ENCODE measurements at places on chromosomes 11 and 22.
A peak's percentile ranks its signal among the peaks of the same experiment; 100 is the strongest.

DNA sequence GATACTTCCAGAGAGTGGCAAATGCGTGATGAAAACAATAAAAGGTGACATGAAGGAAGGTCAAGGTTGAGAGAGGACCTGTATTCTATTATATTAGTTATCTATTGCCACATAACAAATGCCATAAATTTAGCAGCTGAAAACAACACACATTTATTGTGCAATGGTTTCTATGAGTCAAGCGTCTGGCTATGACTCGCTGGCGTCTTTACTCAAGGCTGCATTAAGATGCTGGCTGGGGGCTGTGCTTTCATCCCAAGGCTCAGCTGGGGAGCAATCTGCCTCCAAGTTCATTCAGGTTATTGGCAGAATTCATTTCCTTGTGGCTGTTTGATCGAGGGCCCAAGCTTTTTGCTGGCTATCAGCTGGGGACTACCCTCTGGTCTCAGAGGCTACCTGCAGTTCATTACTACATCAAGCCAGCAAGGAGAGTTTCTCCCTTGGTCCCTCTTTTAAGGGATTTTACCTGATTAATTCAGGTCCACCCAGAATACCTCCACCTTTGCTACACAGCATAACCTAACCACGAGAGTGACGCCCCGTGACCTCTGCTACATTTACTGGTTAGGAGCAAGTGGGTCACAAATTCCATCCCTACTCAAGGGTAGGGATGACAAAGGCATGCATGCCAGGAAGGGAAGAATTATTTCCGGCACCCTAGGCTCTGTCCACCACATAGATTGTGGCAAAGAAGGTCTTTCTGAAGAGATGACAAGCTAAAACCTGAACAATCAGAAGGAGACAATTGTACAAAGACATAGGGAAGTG lies 549.1 kb downstream of the MN1 start:
- H3K27me3 ChIP-seq = no peaks in the 10 kb centered on the region
- no peak overlapping the region for H3K27ac ChIP-seq

- H3K4me3 ChIP-seq = no peak overlapping the region
- no peaks in the 10 kb centered on the region for H3K27me3 ChIP-seq
- H3K36me3 ChIP-seq = no peaks in the 10 kb centered on the region
- DNase-seq = no peak
Measured at GRCh38 chr11:3879967-3880542, 24.6 kb downstream of the STIM1 start.

GRCh38 chr11:59088162-59088561 lies 2.1 kb downstream of the GLYATL1B start:
- no peak overlapping the region for H3K4me3 ChIP-seq
- H3K36me3 ChIP-seq = no peaks in the 10 kb centered on the region
- no peaks in the 10 kb centered on the region for H3K4me1 ChIP-seq
- no peak overlapping the region for H3K27ac ChIP-seq

- H3K36me3 ChIP-seq = no peaks in the 10 kb centered on the region
- H3K27me3 ChIP-seq = no peaks in the 10 kb centered on the region
- no peak overlapping the region for H3K4me3 ChIP-seq
- no peak overlapping the region for H3K27ac ChIP-seq
- DNase-seq = no peak
Measured at GRCh38 chr11:134956450-134957210, 544.6 kb upstream of the B3GAT1 start.

DNA sequence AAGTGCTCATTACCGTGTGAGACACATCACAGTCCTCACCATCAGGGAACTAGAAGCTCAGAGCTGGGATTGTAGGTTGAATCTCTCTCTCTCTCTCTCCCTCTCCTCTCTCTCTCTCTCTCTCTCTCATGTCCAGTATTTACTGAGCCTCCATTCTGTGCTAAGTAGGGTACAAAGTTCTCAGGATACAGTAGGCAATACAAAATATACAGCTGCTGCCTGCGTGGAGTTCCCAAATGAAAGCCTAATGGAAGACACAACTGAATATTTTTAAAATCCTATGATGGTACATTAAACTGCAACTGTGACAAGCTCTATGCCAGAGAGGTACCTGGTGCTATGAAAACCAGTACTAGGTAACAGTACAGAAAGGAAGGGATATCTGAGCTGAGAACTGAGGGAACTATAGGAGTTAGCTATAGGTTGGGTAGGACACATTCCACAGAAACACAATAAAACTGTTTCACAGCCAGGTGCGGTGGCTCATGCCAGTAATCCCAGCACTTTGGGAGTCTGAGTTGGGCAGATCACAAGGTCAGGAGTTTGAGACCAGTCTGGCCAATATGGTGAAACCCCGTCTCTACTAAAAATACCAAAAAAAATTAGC lies 9.6 kb upstream of the PRG2 start:
- H3K4me1 ChIP-seq = no peaks in the 10 kb centered on the region
- H3K36me3 ChIP-seq = no peaks in the 10 kb centered on the region
- no peak overlapping the region for H3K4me3 ChIP-seq
- H3K27me3 ChIP-seq = peaks cover 13% of the 10 kb centered on the region
- DNase-seq = no peak

DNA sequence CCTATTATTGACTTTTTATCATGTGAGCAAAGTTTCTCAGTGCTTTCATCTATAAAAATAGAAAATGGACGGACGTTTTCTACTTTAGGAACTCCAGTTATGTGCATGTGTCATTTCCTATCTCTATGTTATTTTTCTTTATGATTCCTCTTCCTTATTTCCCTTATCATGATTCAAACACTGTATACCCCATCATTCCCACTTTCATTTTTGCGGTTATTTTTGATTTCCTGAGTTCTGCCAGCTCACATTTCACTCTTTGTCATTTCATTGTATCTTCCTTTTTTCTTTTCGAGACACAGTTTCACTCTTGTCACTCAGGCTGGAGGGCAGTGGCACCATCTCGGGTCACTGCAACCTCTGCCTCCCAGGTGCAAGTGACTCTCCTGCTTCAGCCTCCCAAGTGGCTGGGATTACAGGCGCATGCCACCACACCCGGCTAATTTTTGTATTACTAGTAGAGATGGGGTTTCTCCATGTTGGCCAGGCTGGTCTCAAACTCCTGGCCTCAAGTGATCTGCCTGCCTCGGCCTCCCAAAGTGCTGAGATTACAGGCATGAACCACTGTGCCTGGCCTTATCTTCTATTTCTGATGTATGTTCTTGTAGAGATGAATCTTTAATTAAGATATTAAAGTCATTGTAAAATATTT lies 21.5 kb downstream of the C11orf58 start:
- H3K4me3 ChIP-seq = no peak overlapping the region
- no peaks in the 10 kb centered on the region for H3K27me3 ChIP-seq
- no peak for DNase-seq
- peak overlapping the region; percentile 11 for H3K27ac ChIP-seq

- H3K4me3 ChIP-seq = no peak overlapping the region
- no peak for DNase-seq
- H3K27ac ChIP-seq = peak overlapping the region; percentile 2
Measured at GRCh38 chr11:102552020-102552419, 21.5 kb upstream of the MMP7 start.

DNA sequence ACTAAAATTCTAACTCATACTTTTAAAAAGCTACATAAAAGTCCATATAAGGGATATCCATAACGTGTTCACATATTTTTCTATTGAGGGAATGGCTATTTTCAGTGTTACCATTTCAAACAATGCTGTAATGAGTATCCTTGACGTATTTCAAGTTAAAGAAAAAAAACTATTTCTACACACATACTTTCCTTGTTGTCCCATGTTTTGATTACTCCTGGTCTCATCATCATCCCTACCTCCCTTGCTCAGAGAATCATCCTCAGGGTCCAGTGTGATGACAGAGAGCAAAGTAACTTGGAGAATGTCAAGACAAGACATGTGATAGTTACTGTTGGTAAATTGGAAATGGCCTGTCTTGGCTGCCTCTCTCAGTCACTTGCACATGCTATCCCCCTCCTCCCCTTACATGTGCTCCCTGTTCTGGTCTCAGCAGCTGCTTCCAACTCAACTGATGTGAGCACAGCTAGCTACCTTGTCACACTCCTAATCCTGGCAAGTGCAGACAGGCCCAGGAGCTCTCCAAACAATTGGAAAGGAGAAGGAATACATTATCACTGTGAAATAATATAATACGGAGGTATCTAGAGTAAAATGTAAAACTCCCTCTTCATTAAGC lies 21.8 kb downstream of the NUMA1 start:
- no peak for DNase-seq
- H3K36me3 ChIP-seq = peaks cover 4% of the 10 kb centered on the region
- no peaks in the 10 kb centered on the region for H3K27me3 ChIP-seq
- H3K27ac ChIP-seq = peak overlapping the region; percentile 71
- H3K4me3 ChIP-seq = no peak overlapping the region

DNA sequence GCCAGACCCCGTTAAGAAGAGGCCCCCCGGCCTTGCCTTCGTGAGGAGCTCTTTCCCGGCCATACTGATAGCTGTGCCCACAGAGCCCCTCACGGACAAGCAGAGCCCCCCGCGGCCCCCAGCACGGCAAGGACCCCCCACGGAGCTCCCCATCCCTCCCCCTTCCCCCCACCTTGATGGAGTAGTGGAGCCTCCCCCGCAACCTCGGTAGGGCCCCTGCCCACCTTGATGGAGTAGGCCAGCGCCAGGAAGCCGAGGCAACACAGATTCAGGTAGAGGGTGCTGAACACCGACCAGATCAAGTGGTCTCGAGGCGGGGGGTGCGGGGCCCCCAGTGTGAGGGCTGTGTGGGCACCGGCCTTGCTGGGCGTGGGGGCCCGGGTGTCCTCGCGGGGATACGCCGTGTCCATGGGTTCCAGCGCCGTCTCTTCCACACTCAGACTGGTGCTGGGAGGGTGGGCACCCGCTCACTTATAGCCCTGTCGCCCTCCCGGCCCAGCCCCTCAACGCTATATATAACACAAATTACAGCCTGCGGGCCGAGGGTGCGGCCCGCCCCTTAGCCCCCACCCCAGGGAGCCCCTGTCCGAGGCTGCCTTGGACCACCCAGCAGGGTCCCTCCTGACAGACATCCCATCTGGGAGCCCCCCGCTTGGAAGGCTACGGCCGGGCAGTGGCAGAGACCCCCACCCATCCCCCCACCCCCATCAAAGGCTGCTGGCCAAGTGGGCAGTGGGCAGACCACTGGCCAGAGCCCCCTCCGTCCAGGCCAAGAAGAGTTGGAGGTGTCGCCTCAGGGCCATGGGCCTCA lies at the start of gene IFITM5:
TSS of gene IFITM5 (minus strand) at position 446 of the 811 bp plus-strand sequence. CDS start at position 410, 36 bp downstream.
- peaks cover 13% of the 10 kb centered on the region for H3K27me3 ChIP-seq
- no peak within 1 kb of the TSS for H3K27ac ChIP-seq
- H3K36me3 ChIP-seq = no peaks in the 10 kb centered on the region
- H3K4me1 ChIP-seq = peaks cover 7% of the 10 kb centered on the region
- H3K4me3 ChIP-seq = no peak within 1 kb of the TSS

DNA sequence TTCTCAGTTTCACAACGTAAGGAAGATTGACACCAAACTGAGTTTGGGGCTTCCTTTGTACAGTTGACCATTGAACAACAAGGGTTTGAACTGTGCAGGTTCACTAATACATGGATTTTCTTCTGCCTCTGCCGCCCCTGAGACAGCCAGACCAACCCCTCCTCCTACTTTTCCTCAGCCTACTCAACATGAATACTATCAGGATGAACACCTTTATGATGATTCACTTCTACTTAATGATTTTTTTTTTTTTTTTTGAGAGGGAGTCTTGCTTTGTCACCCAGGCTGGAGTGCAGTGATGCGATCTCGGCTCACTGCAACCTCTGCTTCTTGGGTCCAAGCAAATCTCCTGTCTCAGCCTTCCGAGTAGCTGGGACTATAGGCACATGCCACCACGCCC lies 14.6 kb downstream of the RBM4 start:
- DNase-seq = no peak
- H3K27ac ChIP-seq = no peak overlapping the region
- H3K4me3 ChIP-seq = no peak overlapping the region
- H3K27me3 ChIP-seq = no peaks in the 10 kb centered on the region
- H3K4me1 ChIP-seq = no peaks in the 10 kb centered on the region

DNA sequence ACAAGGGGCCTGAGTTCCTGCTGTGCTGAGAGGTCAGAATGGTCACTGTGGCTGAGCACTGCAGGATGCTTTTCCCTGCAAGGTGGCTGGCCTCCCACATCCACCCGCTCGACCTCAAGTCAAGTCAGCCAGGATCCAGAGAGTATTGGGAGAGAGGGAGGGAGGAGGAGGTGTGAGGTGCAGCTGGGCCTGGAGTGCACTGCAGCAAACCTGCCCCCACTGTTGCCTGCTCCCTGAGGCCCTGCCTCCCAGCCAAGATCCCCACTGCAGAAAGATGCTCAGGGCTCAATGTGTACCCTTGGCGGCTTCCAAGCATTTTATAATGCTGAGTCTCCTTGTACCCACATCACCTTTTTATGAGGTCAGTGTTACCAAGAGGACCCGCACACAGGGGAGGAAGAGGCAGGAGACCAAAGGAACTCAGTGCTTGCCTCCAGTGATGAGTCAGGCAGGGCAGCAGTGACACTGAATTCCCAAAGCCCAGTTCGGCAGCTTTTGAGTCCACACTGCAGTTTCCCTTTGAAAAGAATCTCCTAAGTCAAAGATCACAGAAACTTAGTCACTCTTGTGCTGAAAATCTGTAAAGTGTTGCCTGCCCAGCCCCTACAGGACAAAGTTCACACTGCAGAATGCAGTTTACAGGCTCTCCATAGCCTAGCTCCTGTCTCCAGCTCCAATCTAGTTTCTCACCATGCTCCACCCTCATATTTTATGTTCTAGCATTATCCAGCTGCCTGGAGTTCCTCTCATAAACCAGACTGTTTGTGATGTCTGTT lies 3.1 kb downstream of the ENDOD1 start:
- no peaks in the 10 kb centered on the region for H3K27me3 ChIP-seq
- no peak overlapping the region for H3K4me3 ChIP-seq
- H3K36me3 ChIP-seq = no peaks in the 10 kb centered on the region
- H3K4me1 ChIP-seq = peaks cover 18% of the 10 kb centered on the region

GRCh38 chr11:114059984-114060391 lies 477 bp downstream of the ZBTB16 start:
- H3K27me3 ChIP-seq = peaks cover 95% of the 10 kb centered on the region
- no peaks in the 10 kb centered on the region for H3K36me3 ChIP-seq
- no peak for DNase-seq
- no peak overlapping the region for H3K27ac ChIP-seq
- peak overlapping the region; percentile 67 for H3K4me3 ChIP-seq
- peaks cover 14% of the 10 kb centered on the region for H3K4me1 ChIP-seq

DNA sequence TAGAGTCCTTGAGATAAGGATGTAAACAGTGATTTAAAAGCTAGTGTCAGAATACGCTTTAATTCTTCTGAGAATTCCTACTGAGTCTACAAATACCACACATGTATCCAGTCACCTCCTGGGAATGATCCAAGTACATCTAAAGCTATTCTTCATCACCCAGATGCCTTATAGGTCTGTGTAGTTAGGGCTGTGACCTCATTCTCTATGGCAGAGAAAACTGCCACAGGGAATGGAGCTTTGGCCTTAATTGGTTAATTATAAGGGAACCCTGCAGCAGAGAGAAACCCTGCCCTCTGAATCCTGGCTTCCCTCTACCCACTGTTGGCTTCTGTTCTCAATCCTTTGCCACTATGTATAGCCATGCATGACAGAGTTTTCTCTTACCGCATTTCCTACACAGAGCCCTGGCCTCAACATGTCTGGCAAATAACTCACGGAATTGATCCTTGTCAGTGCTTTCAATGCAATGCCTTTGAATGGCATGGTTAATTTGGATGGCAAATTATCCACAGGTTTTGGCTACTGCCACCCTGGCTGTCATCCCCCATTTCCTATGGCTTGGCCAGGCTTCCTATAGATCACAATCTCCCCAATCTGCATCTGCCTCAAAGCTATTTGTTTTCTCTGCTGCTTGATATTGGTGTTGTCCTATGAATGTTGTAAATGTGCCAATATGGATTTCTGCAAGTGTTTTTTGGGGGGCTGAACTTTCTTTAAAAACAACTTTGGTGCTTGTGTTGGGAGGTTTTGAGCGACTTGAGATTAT lies 2.9 kb downstream of the DIXDC1 start:
- DNase-seq = no peak
- H3K27me3 ChIP-seq = no peaks in the 10 kb centered on the region
- peaks cover 2% of the 10 kb centered on the region for H3K36me3 ChIP-seq
- peaks cover 44% of the 10 kb centered on the region for H3K4me1 ChIP-seq
- no peak overlapping the region for H3K4me3 ChIP-seq
